ENCODE measurements at places on chromosomes 6 and 20.

DNA sequence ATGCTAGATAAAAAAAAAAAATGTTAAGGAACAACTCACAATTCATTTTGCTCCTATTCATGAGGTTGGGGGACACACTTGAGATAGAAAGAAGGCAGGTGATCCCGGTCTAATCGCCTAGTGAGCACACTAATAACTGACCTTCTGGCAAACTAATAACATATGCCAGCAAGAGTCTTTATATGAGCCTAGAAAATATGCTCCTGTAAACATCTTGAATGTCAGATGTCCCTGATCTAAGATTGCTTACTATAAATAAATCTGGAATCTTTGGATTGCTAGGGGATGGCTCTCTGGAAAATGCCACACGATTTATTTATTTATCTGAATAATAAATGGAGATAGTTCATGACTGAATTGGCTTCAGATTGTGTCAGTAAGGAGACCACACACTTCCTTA is 821.9 kb downstream of the GRIK2 start:
- DNase-seq: no peak

DNA sequence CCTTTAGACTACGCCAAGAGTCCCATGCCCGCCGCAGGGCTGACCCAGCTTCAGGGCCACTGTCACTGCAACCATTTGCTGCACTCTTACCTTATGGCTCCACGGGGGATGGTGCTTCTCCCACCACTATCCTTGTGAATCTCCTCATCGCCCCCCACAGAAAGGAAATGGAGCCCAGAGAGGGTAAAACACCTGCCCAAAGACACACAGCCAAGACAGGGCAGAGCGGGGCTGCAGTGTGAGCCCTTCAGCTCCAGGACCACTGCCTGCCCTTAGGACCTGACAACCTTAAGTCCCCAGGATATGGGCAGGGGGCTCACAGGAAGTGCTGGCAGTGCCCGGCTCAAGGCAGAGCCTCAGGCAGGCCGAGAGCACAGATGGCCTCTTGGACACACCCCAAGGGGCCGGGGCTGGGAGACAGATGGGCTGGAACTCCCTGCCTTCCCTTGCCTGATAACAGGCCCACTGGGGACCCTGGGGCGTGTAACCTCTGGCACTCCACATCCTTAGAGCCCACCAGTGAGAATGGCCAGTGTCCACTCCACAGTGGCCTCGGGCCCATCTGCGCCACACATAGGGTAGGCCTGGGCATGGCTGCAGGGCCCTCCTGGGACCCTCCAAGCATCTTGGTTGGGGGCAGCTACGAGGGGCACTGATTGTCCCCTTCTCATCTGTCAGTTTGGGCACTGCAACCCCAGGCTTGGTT is 265.2 kb downstream of the TAF4 start:
- no peak for DNase-seq

DNA sequence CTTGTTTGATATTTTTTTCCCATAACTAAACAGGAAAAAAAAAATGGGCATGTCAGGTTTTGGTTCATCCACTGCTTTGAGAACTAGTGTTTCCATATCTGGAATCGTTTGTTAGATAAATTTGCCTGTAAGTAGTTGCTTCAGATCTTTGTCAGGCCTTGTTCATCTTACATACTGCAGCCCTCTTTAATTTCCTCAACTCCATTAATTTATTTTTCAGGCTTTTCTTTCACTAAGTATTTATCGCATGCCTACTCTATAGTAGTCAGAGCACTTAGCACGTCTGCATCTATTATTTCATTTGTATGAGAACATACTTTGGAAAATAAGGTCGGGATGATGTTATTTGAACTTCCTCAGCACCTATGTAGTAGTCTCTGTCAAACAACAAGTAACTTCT is 80.9 kb downstream of the CAP2 start:
- no peak for DNase-seq

GRCh38 chr20:45368221-45368980 is 5.4 kb downstream of the SYS1 start:
- DNase-seq: no peak

GRCh38 chr6:26016963-26017631 is 54.5 kb downstream of the TRIM38 start:
- no peak for DNase-seq

GRCh38 chr20:15942130-15942529 is 631.1 kb downstream of the KIF16B start:
- no peak for DNase-seq

- no peak for DNase-seq
Observed at GRCh38 chr20:23857962-23858595, 21.5 kb downstream of the CST5 start.

DNA sequence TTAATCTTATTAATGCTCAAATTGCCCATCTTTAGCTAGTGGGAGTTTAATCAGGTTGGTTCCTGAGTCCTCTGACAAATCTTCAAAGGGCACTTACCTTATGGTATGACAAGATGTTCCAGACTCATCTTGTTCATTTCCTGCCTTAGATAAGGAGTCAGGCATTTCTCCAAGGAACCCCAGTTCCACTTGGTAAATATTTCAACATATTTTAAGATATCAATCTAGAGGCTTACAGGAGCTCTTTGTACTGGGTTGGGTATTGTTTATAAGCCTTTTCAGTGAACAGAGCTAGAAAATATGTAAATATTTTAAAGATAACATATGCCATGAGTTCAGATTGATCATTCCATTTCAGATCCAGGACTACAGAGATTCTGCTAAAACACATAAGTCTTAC is 159.8 kb downstream of the RCAN2 start:
- DNase-seq: no peak

DNA sequence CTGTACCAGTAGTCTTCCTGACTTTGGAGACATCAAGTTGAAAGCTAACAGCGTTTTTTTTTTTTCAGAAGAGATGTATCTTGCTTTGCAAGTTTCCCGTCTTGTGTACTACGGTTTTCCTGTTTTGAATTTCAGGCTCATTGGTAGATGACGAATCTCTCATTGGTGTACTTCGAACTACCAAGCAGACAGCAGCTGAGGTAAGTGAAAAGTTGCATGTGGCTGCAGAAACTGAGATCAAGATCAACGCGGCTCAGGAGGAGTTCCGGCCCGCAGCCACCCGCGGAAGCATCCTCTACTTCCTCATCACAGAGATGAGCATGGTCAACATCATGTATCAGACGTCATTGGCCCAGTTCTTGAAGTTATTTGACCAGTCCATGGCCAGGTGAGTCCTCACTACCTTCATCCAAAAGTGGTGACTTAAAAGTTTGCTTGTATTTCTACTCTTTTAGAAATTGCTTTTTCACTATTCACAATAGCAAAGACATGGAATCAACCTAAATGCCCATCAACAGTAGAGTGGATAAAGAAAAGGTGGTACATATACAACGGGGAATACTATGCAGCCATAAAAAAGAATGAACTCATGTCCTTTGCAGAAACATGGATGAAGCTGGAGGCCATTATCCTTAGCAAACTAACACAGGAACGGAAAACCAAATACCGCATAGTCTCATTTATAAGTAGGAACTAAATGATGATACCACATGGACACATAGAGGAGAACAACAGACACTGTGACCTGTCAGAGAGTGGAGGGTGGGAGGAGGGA is 110.6 kb upstream of the GLP1R start:
- DNase-seq: no peak

DNA sequence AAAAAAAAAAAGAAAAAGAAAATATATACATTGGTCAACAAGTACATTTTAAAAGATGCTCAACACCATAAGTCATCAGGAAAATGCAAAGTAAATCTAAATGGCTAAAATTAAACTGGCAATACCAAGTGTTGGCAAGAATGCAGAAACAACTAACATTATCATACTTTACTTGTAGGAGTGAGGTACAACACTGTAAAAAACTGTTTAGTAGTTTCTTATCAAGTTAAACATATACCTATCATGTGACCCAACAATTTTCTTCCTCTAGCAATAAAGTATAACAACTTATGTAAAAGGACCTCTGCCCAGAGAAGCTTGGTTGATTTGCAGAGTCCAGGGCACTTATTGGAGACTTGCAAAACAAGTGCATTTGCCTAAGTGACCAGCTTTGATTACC is 40.4 kb downstream of the LMBRD1 start:
- no peak for DNase-seq

GRCh38 chr6:146990284-146990683 is 213.9 kb upstream of the STXBP5 start:
- DNase-seq: peak; percentile 22

DNA sequence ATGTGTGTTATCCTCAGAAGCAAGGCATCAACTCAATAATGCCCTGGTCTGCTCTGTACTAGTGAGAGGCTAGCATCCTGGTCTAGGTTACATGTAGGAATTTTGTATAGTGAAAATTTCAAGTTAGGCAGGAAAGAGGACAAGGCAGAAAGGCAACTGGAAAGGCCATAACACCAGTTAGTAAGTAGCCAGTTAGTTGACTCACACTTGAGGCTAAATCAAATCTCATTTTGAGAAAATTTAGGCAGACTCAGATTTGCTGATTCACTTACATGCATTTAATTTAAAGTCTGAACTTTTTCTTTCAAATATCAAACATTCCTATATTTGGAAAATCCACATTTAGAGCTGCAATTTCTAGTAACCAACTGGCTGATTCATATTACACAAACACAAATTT is 184.5 kb upstream of the TCF21 start:
- no peak for DNase-seq

GRCh38 chr20:58360936-58361335 is 28.1 kb upstream of the VAPB start:
- no peak for DNase-seq

DNA sequence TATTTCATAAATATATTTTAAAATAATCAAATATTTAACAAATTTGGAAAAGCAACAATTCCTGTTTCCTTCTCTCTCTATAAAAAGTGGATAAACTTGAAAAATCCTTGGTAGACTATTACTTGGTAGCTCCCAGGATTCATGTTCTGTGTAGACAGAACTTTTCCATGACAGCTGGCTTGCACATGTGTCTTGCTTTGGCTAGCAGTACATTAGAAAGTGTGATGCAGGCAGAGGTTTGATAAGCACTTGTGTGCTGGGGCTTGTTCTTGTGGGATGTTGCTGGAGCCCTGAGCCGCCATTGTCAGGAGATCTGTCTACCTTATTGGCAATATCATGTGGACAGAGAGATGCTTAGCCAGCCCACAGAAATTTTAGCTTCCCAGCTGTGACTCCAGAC is 327.2 kb downstream of the CDKAL1 start:
- DNase-seq: no peak

DNA sequence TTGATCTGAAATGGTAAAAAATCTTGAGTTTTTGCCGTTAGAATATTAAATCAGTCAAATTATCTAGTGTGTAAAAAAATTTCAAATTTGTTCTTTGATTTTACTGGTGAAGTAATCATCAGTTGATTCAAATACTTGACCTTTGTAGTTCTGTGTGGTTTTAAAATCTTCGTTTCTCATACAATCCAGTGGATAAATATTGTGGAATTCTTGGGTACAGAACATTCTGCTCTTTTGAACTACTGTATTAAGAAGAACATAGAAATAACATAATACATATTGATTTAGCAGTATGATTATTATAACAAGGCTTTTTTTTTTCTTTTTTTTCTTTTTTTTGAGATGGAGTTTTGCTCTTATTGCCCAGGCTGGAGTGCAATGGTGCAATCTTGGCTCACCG is 491.8 kb downstream of the CD109 start:
- no peak for DNase-seq

DNA sequence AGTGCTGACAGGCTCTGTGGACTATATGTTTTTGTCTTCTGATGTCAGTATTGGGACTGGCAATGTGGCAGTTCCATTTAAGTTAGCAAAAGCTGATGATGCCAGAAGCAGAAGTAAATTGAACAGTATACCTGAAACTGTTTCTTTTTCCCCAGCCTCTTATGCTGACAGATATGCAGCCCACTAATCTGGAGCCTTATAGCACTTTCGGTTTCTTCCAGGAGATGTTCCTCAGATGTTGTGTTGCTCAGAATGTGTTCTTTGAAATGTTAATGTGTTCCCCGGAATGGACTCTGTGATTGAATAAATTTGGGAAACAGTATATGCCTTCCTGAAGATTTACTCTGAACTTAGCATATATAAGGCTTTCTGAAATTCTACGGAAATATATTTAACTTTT is 80.7 kb upstream of the MRAP2 start:
- DNase-seq: no peak

- DNase-seq: no peak
Observed at GRCh38 chr6:141158740-141159139, 974.0 kb upstream of the GJE1 start.

GRCh38 chr6:107689190-107689589 is 134.9 kb downstream of the SCML4 start:
- no peak for DNase-seq

GRCh38 chr6:51257938-51258337 is 439.3 kb downstream of the TFAP2B start:
- DNase-seq: no peak

GRCh38 chr6:47483853-47484546 is 6.4 kb downstream of the CD2AP start:
- no peak for DNase-seq

All from SJSA1 (cell line).